ENCODE measurements at places on chromosomes 12 and 14. TPM values are rescaled to one million over a fixed set of nuclear protein-coding genes. Genes with fewer than 3 reads are reported as not detected.
A peak's percentile ranks its signal among the peaks of the same experiment; 100 is the strongest.

DHH gene
- total RNA-seq: 0.12 TPM

GNG2 gene
- 1.5 TPM for total RNA-seq

TMEM233 gene
- not detected for total RNA-seq

MMP14 gene
- total RNA-seq: 109 TPM

DNA sequence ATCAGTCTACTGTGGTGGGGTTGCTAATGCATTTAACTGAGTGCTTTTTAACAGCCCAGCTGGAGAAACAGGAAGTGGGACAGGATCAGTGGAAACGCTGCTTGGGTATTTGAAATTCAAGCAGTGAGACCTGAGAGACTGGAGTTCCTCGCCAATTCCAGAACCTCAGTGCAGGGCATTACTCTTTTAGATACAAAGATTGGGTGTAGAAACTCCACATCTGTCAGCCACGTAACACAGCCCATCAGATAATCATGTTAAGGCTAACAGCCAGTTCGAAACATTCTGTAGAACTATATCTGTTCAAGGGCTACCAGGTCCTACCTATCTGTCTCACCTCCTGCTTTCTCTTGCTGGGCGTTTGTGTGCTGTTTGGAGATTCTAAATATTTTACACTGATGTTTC lies 45.5 kb downstream of the RAD52 start:
- ATAC-seq: no peak

GRCh38 chr14:67510836-67511235 lies 22.3 kb upstream of the PLEKHH1 start:
- no peak for ATAC-seq

DNA sequence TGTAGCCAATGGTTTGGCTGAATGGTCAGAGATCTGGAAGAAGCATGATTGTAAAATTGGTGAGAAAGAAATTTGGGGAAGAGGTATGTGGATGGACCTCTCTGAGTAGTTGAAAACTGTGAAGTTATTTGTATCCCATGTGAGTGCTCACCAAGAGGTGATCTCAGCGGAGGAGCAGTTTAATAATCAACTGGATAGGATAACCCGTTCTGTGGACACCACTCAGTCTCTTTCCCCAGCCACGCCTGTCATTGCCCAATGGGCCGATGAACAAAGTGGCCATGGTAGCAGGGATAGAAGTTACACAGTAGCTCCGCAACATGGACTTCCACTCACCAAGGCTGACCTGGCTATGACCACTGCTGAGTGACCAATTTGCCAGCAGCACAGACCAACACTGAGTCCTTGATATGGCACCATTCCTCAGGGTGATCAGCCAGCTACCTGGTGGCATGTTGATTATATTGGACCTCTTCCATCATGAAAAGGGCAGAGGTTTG lies 257.4 kb upstream of the ATXN7L3B start:
- ATAC-seq: no peak

DNA sequence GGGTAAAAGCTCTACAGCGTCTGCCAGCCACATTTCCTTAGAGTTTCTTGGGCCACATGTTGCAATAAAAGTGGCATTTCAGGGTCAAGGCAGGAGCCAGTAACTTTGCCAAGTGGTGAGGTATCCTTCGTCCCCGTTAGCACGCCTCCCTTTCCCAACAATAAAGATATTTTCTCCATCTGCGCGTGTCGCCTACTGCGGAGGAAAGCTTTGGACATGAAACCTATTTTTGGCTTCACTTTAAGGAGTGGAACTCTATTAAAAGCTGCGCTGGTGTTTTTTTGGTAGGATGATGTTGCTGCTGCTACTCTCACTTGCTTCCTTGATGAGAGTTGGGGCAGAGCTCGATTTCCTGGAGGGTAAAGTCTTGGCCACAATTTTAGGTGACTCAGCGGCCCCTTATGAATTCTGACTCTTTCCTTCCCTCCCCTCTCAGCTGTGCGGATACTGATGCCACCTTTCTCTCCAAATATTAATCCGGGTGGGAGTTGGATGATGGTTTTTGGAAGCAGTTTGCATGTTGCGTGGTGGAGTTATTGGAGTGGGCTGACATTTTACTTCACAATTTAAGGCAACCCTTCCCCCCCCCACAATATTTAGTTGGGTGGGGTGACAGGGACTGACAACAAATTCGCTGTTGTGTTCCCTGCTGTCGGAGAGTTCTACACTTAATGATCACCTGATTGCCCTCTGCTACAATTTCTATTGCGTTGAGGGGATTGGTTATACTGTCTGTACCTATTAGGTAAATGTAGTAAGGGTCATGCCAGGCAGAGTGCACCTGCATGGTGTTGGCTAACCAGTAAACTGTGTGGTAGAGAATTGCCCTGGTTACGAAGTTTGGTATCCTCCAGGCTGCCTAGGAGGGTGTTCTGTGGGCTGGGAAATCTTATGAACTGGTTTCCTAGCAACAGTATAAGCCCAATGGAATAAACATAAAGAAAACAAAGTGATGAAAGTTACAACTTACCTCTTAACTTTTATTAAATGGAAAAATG lies 1.1 kb downstream of the CCDC91 start:
- peak; percentile 47 for ATAC-seq

Data from esophagus mucosa (tissue), 1 donor.